ENCODE measurements at places on chromosomes 7 and 10.

GRCh38 chr10:103951942-103952341, 15.0 kb upstream of the SLK start:
- no peak for DNase-seq

- DNase-seq: no peak
These were observed 39.1 kb upstream of the ABLIM1 start for GRCh38 chr10:114697061-114697598.

DNA sequence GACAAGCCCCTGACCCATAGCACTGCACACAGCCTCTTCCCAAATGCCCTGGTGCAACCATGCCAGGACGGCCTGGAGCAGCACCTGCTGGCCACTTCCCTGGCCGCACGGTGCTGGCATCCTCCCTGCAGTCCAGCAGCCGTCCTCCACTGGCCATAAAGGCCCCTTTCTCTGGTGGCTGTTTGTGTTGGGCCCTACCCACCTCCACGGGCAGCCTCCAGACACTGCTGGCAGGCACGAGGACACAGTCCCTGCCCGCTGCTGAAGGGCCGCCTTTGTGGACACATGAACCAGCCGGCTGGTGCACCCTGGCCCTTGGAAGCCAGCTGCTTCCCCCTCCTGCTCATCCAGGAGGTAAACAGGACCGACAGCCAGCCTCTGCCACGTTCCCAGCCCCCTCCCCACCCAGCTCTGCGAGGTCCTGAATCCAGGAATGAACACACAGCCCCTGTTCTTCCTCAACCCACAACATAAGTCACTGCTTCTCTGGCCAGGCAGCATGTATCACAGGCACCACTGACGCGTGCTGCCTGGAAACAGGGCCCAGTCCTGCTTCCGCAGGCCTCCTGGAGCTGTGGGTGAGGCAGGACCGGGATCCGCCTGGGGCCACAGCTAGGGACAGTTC, 43.8 kb downstream of the SPOCK2 start:
- DNase-seq: no peak

DNA sequence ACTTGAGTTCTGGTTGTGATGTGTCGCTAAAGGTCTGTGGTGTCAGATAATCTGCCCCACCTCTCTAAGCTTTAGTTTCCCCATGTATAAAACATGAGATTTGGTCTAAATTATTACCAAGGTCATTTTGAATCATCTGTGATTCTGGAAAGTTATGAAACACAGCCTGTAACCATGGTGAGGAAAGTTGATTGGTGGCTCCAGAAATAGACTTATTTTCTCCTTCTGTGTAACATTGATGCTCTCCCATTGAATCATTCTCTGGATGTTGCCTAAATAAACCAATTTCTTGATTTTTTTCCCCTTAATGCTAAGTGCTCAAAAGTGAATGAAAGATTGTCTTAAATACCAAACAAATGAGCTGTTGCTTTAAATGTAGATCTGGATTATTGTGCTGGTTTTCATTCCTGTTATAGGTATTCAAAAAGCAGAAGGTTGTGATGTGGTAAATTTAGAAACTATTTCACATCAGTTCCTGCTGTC, 30.0 kb upstream of the PCGF5 start:
- no peak for DNase-seq

- no peak for DNase-seq
These were observed 6.4 kb downstream of the OR2F1 start for GRCh38 chr7:143960813-143961610.

- DNase-seq: peak; percentile 5
These were observed 8.0 kb downstream of the RSU1 start for GRCh38 chr10:16809074-16809718.
